ENCODE measurements at places on chromosomes 3 and 15.

DNA sequence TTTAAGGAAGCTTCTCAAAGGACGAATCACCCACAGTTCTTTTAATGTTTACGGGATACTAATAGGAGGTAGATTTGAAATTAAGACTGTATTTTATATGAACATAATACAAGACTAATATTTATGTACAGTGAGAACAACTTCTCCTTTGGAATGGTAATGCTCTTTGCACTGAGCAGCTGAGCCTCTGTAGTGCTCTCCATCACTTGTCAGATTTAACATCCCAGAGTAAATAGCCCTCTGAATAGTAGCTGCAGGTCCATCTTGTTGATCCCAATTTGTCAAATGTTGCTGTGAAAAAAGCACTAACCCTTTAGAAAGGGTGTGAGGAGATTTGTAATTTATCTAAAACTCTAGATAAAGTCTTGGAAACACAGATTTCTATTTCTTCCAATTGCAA lies 351.4 kb upstream of the KCNMB2 start:
- no peak for DNase-seq

DNA sequence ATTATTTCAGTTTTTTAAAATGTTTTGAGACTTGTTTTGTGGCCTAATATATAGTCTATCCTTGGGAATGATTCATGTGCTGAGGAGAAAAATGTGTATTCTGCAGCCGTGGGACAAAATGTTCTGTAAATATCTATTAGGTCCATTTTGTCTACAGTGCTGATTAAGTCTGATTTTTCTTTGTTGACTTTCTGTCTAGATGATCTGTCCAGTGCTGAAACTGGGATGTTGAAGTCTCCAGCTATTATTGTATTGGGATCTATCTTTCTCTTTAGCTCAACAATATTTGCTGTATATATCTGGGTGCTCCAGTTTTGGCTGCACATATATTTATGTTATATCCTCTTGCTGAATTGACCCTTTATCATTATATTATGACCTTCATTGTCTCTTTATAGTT lies 85.2 kb downstream of the UBE2E2 start:
- no peak for DNase-seq

GRCh38 chr15:76730262-76730661 lies 174.9 kb downstream of the SCAPER start:
- no peak for DNase-seq

- peak; percentile 11 for DNase-seq
These were observed 95.2 kb downstream of the SEMA6D start for GRCh38 chr15:47812470-47812999.

DNA sequence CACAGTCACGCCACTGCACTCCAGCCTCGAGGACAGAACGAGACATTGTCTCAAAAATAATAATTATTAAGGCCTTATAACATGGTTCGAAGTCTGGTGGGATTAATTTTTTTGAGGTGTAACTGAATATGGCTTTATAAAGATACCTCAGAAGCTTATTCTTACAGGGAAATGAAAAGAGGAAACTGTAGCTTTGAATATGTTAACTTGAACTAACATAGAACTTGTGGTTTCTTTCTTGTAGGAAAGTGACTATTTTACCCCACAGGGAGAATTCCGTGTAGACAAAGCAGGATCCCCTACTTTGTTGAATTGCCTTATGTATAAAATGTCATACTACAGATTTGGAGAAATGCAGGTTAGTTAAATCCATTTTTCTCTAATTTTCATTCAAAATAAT lies 96.3 kb downstream of the STT3B start:
- DNase-seq = no peak

- no peak for DNase-seq
These were observed 292.1 kb downstream of the LSAMP start for GRCh38 chr3:116153174-116153573.

- DNase-seq = peak; percentile 95
These were observed 81.9 kb upstream of the CTNNB1 start for GRCh38 chr3:41117398-41117870.

DNA sequence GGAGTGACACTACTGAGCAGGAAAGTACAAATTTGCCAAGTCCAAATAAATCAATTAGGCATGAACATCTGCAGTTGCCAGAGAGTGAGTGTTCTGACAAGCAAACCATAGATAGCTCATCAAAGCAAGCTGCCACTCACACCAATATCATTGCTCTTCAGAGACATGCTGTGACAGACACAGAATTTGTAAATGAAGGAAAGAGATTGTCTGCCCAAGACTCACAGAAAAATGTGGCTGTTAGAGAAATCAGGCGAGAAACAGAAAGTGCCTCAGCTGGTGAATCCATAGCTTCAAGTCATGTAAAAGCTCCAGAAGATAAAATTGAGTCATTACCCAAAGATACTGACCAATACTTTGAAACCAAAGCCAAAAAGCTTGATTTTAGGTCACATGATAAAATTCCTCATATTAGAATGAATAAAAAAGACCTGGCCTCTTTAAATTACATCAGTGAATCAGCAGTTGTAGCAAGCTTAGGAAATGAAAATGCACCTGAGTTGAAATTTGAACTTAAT lies 50.8 kb downstream of the CRYBG3 start:
- DNase-seq = no peak

Measured in HepG2 (cell line).